Muscle of back (tissue), 13 donors: ENCODE measurements at places on chromosomes 13 and 19.

DNA sequence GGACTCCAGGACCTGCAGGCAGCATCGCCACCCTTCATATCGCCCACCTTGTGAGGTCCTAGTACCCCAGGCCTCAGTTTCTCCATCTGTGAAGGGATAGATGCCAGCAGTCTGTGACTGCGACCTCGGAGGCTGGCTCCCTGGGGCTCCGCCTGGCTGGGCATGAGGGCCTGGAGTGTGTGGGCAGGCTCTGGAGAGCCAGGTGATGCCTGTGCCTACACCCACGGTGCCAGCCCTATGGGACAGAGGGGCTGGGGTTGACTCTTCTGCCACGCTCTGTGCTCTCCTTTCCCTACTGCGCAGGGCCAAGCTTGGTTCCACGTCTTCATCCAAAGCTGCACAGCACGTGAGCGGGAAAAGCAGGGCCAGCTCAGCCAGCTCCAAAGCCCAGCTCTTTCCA lies 26.0 kb upstream of the NFIC start:
- DNase-seq: no peak

DNA sequence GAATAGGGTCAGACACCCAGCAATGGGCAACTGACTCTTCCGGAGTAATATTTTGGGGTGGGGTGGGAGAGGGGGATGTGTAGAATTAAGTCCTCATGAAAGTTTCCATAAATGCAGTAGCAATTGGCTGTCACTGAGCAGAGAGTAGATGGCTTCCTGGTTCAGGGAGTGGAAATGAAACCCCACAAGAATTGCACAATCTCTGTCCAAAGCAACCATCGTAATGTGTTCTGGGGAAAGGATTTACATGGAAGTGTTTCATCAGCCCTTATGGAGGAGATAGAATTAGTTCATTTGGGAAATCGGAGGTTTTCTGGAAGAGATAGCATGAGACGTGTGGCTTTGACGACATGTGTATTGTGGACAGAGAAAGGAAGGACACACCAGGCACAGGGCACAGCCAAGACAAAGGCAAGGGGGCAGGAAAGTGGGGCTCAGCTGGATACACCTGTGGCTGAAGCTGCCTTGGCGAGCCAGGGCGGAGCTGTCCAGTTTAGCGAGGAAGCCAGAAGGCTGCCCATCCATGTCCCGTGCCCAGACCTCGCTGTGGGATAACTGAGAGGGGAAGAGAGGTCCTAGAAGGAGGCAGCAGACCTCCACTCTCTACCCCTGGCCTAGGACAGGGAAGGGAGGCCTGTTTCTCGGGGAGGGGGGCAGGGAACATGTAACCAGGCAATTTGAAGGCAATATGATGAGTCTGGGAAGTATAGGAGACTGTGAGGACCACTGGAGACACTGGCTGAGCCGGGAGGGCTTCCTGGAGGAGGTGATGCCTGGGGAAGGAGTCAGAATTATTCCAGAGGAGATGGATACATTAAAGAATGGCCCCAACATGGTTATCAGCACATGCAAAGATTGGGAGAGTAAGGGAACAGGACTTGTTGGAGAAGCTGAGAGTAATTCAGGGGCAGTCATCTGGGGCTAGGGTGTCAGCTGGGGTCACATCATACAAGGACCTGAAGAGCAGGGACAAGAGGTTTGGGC lies 2.6 kb upstream of the CLEC4G start:
- peak; percentile 38 for DNase-seq

DNA sequence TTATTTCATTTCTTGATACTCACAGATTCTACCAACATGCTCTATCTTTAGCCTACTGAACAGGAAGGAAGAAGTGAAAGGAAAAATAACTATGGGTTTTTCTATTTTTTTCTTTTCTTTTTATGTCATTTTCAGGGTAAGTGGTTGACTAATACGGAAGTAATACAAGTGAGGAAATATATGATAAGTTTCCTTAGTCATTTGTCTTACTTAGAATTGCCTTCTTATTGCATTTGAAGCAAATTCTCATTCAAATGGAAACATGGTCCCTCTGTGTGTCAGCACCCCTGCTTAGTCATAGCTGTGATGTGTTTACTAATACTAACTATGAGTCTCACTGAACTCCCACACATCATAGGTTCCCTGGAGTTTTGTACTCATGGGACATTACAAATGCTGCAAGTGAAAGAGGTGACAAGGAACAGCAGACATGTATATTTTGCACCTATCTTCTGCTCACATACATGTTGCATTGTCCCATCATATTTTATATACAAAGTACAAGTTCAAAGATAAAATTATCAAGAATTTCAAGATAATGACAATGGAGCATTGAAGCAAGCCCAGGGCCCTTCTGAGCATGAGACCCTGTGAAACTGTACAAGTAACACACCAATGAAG lies 60.1 kb downstream of the DCT start:
- no peak for DNase-seq

DNA sequence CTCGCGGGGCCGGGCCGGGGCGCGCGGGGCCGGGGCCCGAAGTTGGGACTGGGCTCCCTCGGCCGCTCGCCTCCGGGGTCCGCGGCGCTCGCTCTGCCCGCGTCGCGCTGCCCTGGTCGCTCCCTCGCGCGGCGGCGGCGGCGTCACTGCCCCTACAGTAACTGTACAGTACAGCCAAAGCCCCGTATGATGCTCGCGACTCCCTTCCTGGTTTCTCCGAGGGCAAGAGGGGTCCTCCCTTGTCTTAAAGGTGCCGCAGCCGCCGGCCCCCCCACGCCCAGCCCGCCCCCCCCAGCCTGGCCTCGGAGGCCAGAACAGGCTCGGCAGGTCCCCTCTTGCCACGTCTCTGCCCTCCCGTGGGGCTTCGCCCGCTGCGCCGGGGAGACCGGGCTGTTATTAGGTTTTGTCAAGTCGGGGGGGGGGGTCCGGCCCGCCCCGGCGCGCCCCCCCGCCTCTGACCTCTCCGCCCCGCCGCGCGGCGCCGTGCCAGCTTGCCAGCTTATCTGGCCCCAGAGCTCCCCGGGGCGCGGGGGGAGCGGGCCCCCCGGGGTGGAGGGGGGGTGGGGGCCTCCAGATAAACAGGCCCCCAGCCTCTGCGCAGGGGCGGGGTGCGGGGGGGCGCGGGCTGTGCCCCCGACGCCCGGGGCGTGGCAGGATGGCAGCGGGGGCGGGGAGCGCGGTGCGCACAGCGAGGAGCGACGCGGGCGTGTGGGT lies at the start of gene ZBTB7A:
Gene ZBTB7A, minus strand, starts transcription at position 218 of the 714 bp plus-strand sequence. CDS start 11,667 bp downstream, outside the sequence.
- DNase-seq: peak; percentile 79

DNA sequence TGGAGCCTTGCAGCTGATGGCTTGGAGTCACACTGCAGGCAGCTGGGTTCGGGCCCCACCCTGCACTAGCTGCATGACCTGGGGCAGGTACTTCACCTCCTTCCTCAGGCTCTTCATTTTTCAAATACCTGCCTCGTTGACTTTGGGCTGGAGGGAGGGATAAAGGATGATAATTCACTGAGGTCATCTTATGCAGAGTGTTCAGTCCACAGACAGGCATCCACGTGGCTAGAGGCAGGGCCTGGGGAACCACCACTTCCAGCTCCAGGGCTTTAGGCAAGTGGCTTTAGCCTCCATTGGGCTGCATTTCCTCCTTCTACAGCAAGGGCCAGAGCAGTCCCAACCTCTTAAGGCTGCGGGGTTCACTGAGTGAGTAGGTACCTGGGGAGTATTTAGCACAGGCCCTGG lies 84.8 kb downstream of the SIPA1L3 start:
- no peak for DNase-seq

- DNase-seq: no peak
Observed at GRCh38 chr19:4908781-4909155, 533 bp upstream of the UHRF1 start.

- no peak for DNase-seq
Observed at GRCh38 chr13:103222683-103223082, 156.5 kb upstream of the SLC10A2 start.

GRCh38 chr19:13881692-13882418 lies 4.9 kb downstream of the NANOS3 start:
- DNase-seq: no peak

- DNase-seq: no peak
Observed at GRCh38 chr13:113454936-113455335, 1.6 kb upstream of the ADPRHL1 start.

GRCh38 chr19:39444598-39445195 lies 685 bp upstream of the SUPT5H start:
- DNase-seq: no peak

- DNase-seq: no peak
Observed at GRCh38 chr19:30233375-30233774, 138.8 kb upstream of the ZNF536 start.

DNA sequence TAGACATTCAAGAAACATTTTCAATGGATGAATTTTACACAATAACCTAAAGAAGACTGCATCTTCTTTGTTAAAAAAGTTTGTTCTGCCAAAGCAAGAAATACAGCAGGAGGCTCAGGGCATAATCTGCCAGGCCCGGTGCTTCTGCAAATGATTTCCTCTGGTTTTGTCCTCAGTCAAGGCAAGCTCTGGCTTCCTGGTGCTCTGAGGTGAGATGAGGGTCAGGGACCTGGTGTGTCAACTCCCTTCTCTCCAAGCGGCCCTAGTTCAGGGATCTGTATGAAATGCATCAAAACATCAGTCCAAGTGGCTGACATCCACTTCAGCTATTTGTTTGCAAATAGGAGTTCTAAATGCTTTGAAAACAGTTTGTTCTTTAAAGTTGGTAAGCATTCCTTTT lies 31.6 kb downstream of the LACC1 start:
- no peak for DNase-seq

DNA sequence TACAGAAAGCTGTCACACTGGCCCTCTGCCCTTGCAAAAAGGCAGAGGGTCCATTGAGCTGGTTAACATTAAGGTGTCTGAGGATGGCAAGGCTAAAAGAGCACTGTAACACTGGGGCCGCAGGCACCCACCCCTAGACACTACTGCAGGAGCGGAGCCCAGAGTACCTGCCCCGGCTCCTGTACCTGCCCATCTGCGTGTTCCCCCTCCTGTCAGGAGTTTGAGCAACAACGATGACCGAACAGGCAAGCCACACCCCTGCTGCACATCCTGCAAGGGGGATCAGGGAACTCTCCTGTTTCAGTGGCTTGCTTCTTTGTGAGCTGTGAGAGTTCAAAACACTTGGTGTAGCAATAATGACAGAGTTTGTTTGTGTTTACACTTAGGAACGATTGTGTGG lies 117.4 kb upstream of the STARD13 start:
- DNase-seq: no peak

- no peak for DNase-seq
Observed at GRCh38 chr13:28370448-28370847, 124.5 kb downstream of the FLT1 start.

GRCh38 chr19:38970664-38971532 lies 4.6 kb downstream of the FBXO17 start:
- no peak for DNase-seq

DNA sequence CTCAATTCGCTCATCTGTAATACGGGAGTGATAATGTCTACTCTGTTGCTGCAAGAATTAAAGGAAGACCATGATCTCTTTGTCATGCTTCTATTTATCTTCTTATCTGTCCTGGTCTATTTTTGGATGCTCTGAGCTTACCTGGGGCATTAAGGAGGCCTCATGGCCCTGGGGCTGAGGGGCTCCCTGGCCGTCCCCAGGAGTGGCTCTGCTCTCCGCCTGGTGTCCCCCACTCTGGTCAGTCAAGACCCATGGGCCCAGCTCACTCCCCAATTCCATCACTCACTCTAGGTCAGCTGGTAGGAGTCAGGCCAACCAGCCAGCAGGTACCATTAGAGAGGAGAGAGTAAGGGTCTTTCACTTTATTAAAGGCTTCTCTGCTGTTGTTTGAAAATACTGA lies 1.1 kb upstream of the CHST8 start:
- DNase-seq: no peak

- no peak for DNase-seq
Observed at GRCh38 chr13:74306496-74306895, 172.3 kb upstream of the KLF12 start.

GRCh38 chr19:5563008-5563431 lies 4.7 kb downstream of the TINCR start:
- no peak for DNase-seq

- no peak for DNase-seq
Observed at GRCh38 chr19:52785506-52785905, 1.1 kb downstream of the ZNF600 start.

GRCh38 chr13:30404207-30404606 lies 18.1 kb upstream of the UBE2L5 start:
- DNase-seq: no peak

DNA sequence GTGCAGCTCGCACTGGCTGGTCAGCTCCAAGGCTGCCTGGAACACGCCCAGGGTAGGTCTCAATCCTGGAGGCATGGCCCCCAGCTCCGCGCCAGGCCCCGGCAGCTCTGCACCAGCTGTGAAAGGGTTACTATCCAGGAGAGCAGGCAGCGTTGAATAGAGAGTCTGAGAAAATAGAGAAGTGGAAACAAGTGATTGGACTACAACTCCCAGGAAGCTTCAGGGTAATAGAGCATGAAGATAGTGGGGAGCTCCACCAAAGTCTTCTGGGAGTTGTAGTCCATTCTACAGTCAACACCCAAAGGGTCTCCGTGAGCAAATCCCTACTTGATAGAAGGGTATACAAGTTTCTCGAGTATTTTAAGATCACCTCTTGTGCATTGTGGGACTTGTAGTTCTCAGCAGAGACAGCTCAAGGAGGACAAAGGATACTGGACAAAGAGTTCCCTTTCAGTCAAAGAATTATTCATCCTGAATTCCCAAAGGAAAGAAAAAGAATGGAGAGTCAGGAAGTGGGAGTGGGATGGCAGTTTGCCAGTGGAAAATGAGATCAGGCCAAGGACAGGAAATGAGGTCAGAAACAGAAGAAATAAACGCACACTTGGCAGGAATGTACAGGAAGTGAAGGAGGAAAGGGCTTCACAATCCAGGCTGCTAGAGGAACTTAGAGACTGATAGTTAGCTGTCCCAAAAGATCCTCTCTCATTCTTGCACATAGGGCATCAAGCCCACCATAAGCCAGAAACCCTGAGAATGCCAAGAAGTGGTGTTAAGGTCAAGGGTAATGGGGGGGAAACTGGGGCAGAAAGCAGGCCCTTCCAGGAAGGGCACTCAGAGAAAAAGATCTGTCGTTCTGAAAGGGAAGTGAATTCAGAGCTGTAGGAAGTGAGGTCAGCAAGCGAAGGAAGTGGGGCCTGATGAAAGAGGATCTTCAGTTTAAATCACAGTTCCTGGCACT lies 5.5 kb upstream of the MAMSTR start:
- peak; percentile 94 for DNase-seq

GRCh38 chr19:34096020-34096915 lies 76.0 kb upstream of the LSM14A start:
- DNase-seq: peak; percentile 14

GRCh38 chr13:34070006-34070405 lies 252.1 kb downstream of the RFC3 start:
- DNase-seq: no peak

GRCh38 chr13:28353679-28354078 lies 141.2 kb downstream of the FLT1 start:
- no peak for DNase-seq

- DNase-seq: no peak
Observed at GRCh38 chr13:92833071-92833470, 393.5 kb upstream of the GPC6 start.
